HT1080 (cell line): ENCODE measurements at places on chromosomes 7 and 10.

DNA sequence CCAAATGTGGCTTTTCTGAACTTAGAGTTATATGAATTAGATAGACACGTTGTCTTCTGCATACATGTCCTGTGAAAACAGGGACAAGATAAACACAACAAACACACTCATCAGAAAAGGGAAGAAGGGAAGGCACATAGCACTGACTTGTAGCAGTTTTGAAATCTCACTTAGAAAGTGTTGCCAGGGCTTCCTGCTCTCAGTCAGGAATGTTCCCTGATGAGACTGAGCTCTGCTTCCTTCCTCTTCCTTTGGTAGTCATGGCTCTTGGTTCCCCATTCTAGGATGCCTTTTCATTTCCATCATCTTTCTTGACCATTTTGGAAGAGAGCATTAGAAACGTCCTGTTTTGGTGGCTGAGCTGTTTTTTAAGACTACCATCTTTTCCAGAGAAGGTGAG lies 233.8 kb upstream of the LYZL1 start:
- no peak for DNase-seq

DNA sequence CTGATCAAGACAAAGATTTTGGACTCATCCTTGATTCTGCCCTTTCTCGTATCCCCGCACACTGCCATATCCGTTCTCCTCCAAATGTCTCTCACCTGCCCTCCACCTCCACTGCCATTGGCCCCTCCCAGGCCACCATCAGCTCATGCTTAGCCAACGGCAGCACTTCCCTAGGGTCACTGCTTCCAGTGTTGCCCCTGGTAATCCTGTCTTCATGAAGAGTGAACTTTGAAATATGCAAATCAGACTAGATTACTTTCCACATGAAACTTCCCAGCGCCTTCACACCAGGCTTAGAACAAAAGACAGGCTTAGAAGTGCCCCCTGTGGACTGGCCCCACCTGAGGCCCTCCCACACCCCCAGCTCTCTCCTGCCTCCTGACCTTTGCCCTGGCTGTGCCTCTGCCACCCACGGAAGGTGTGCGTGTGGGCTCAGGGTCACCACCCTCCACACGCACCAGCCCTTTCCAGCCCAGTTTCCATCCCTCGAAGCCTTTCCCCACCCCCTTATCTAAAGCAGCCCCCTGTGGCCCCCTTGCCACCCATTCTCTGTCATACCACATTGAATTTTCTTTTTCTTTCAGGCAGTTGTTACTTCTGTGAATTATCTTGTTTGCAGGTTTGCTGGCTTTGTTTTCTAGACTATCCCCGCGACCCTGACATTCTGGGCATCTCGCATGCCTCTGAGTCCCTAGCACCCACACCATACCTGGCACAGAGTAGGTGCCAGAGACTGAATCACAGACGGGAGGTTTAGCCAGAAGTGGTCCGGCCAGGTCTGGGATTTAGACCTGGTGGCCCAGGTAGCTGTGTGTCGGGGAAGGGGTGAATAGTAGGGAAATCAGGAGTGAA lies 26.8 kb upstream of the C10orf53 start:
- no peak for DNase-seq

DNA sequence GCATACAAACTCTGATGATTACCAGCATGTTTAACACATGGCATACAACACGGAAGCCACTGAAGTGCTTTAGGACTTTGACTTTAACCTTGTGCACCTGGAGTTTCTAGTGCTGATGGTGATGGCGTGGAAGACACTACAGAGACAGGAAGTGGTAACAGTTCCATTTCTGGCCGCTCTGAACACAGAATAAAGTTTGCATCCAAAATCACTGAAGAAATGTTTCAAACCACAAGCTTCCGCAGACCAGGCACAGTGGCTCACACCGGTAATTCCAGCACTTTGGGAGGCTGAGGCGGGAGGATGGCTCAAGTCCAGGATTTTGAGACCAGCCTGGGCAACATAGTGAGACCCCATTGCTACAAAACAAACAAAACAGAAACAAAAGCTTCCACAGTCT lies 40.3 kb upstream of the TNPO3 start:
- DNase-seq = no peak

DNA sequence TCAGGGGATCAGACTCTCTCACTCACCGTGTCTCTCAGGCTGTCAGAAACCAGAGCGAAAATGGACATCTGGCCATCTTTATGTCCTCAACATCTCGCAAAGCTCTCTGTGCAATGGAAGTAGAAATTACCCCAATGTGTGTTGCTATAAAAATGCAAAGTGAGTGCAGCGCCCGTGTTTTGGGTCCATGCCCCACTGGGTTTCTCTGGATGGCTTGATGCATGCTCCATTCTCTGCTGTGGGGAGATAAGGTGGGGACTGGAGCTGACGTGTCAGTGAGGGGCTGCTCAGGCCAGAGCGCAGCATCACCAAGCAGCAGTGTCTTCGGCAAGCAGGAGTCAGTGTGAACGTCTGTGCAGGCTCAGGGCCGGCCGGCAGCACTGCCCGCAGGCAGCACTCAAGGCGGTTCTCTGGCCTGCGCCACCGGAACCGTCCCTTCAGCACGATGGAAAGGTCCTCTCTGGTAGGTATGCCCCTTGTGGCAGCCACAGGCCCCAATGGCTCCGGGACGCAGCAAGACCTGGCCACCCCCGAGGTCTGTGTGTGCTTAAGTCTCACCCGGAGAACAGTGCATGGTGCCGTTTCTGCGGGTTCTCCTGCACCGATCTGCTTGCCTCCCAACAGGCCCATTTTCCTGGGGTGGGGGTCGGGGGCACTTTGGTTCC lies 30.2 kb downstream of the WDR86 start:
- DNase-seq = no peak

- no peak for DNase-seq
Measured at GRCh38 chr7:41892356-41893100, 189.6 kb upstream of the INHBA start.

GRCh38 chr10:43226441-43226840 lies 40.4 kb downstream of the RASGEF1A start:
- DNase-seq = no peak

DNA sequence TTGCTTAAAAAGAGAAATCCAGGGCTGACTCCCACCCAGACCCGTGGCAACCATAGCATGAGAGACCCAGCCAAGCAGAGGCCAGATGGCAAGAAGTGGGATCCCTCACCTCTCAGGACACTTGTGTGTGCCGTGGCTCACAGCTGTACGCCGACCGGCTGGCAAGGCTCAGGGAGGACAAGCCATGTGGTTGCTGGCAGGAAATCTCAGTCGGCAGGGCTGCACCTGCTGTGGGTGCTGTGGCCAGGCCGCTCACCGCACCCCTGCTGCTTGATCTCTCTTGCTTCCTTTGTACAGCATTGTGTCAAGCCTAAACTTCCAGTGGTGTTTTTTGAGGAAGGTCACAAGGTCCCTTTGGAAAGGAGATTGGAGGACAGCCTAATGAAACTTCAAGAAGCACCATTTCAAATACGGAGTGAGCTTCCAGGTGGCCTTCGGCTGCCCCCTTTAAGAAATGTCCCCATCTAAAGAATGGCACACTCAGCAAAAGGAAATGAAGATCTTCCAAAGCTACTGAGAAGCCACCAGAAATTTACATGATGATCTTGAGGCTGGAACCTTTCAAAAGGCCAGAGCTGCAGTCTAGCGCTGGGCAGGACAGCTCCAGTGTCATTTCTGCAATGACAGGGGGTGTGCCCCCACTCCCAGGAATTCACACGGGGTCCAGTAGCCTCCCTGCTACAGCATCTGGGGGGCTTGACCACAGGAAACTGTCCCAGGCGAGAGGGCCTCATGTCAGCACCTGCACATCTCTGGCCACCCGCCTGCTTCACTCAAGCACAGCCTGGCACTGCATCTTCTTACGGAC lies 409.0 kb upstream of the MGMT start:
- no peak for DNase-seq

DNA sequence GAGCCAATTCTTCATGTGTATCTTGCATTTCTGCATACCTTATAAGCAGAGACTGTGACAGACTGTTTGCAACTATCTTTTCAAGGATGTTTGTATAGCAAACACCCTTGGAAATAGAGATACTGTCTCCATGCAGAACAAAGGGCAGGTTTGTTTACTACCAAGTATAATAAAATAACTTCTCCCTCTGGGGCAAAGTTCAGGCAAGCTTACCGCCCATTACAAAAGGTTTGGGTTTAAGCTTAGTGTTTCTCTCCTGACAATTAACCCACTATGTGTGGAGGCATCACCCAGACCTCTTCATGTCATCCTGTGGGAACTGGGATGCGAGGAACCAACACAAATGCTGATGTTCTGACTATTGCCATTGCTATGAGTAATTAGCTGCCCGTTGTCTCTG lies 479.1 kb upstream of the ZMIZ1 start:
- DNase-seq = no peak

DNA sequence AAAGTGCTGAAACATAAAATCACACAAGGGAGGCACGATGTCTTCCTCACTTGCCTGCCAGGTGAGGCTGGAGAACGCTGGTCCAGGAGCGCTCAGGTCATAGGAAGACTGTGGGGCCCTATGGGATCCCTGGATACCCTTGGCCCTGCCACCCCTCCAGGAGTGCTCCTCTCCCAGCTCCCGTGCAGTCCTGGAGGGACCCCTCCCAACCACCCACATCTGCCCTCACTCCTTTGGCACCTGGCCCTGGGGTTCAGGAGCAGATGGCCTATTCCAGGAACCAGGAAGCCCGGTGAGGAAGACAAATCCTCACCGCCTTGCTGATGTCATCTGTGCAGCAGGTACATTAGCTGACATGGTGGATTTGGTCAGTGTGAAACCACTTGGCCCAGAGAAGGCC lies 3.7 kb upstream of the CXCL12 start:
- no peak for DNase-seq

DNA sequence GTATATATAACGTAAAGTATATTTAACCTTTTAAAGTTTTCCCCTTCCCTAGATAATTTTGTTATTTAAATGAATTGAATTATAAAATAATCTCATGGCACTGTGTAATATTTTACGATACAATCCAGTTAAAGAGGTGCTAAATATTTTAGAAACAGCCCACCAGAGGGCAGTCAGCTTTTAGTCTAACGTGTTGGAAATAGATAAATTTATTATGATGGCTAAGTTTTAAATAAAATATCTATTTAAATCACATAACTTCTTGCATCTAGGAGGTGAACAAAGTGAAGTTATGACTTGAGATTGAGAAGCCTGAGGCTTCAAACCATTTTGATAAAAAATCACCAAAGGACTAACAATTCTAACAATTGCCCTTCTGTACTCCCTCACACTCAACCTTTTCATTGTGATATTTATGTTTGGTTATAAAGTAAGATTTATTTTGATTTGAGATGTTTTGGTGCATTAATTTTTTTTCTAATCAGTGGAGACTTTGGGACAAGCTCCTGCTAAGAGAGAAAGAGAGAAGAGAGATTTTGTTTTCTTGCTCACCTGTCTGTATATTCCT lies 171.5 kb upstream of the SP4 start:
- no peak for DNase-seq

GRCh38 chr10:11197878-11198277 lies 180.2 kb downstream of the CELF2 start:
- no peak for DNase-seq

GRCh38 chr7:78450706-78451105 lies 652.1 kb downstream of the PHTF2 start:
- no peak for DNase-seq

- DNase-seq = no peak
Measured at GRCh38 chr10:20288060-20288459, 471.8 kb downstream of the PLXDC2 start.

DNA sequence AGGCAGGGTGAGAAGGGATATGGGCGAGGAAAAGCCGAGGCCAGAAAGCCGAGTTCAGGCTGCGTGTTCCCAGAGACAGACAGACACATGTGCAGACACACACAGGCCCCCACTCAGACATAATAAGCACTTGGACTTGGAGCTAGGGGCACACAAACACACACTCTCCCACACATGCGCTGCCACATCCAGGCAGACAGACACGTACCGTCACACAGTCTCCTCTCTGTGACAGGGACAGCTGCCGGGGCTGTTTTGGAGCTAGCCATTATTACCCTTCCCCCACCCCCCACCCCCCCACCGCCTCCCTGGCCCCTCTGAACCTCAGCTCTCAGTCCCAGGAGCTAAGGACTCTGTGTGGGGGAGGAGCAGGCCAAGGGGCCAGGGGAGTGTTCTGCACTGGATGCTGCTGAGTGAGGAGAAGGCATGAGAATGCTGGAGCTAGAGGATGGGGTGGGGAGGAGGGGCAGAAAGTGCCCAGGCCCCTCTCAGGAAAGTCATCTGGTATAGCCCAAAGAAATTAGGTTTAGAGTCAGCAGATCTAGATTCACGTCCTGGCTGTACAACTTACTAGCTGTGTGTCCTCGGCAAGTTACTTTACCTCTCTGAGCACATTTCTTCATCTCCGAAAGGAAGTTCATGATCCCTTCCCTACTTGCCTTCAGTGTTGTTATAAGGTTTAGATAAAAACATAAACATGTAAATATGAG lies 6.3 kb downstream of the PITX3 start:
- DNase-seq = no peak

DNA sequence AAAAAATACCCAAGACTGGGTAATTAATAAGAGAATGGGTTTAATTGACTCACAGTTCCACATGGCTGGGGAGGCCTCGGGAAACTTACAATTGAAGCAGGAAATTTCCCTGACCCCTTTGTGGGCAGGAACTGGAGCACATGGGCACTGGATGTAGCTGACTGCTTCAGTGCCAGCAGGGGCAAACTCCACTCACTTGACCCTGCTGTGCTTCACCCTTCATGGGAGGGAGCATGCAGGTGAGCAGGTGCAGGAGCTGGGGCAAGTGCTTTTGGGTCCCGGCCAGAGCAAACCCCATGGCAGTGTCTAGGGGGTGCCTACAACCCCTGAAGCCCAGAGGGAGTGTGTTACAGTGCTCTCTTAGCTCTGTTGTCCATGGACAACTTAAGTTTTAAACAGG lies 132.6 kb downstream of the AKR1D1 start:
- no peak for DNase-seq

- peak; percentile 56 for DNase-seq
Measured at GRCh38 chr7:117025891-117026290, 72.6 kb downstream of the ST7 start.

DNA sequence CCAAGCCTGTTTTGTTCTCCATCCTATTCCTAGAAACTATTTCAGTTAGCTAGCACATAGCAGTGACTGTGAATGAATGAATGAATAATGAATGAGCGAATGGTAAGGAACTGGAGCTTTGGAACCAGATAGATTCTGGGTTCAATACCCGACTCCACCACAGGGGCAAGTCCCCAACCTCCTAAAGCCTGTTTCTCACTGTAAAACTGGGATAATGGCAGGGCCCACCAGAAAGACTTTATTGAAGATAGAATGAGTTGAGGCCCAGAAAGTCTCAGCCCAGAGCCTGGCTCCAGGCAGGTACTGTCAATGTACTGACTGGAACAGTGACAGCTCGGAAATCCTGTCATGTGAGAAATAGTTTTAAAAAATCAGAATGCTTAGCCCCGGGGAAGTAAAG lies 1.1 kb upstream of the CDH23 start:
- no peak for DNase-seq

GRCh38 chr7:47940088-47941013 lies 7.9 kb downstream of the PKD1L1 start:
- no peak for DNase-seq

GRCh38 chr10:59648711-59649201 lies 60.9 kb downstream of the SLC16A9 start:
- no peak for DNase-seq
